ENCODE measurements at places on chromosomes 2 and 18.
A peak's percentile ranks its signal among the peaks of the same experiment; 100 is the strongest.

DNA sequence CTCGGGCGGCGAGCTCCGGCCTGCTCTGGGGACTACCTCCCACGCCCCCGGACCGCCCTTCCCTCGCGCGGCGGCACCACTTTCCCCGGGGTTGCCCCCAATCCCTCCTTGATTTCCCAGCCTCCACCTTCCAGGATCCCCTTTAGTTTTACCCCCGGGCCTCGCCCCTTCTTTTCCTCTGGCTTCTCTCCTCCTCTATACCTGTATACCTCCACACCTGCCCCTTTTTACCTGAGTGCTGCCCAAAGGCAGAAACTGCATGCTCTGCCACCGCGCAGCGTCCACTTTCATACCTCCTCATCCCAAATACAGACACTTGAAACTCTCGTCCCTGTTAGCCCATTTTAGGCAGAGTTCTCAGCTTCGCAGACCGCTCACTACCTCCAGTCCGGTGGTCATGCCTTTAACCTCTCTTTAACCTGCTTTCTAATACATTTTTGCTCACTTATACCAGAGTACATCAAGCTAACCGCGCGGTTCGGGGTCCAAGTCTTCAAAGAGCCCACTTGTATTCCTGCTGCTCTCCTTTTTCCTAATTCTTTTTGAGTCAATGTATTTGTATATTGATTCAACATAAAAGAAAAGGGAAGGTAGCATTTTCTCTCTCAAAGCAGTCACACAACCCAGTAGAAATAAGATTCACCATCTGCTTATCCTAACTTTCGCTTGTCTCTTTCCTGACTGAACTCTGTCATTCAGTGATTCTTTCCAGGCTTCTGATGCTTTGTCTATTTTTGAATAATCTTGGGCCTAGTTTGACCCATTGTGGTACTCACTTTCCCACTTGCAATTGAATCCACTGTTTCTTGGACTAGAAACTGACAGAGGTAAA is 901 bp downstream of the SPOPL start:
- DNase-seq, result peak; percentile 2

GRCh38 chr2:25215948-25216679 is 47.7 kb upstream of the POMC start:
- peak; percentile 77 for DNase-seq

DNA sequence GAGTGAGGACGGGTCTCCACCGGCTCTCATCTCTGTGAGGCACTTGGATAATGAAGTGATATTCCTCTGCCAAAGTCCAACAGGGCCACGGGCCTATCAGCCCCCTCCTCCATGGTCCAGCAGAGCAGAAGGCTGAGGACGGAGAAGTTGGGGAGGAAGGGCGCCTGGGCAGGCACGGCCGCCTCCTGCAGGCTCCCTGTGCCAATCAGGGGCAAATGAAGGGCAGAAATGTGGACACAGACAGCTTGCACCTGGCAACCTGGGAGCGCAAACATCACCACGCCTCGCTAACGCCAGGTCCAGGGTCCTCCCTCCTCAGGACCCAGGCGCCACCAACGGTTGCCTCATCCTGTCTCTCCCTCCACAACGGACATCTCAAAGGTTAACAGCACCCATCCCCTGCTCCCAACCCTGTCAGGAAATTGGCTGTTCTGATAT is 24.3 kb downstream of the SMAD7 start:
- DNase-seq, result no peak

DNA sequence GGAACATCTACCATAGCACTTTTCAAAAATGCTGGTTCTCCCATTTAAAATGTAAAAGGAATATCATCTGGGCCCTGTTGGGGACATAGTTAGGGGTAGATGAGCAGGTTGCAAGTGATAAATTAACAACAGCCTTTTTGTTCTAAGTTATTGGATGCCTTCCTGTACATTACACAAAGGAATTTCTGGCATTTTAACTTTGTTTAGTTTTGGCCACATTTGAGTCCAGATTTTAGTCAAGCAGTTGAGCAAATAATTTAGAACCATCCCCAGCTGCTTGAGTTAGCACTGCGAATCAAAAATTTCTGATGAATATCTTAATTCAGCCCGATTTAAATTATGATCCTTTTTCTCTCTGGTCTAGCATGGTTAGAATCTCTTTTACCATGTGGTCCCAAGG is 124.4 kb downstream of the TTC27 start:
- no peak for DNase-seq

GRCh38 chr2:109438773-109439389 is 174.9 kb downstream of the SEPTIN10 start:
- DNase-seq, result no peak

DNA sequence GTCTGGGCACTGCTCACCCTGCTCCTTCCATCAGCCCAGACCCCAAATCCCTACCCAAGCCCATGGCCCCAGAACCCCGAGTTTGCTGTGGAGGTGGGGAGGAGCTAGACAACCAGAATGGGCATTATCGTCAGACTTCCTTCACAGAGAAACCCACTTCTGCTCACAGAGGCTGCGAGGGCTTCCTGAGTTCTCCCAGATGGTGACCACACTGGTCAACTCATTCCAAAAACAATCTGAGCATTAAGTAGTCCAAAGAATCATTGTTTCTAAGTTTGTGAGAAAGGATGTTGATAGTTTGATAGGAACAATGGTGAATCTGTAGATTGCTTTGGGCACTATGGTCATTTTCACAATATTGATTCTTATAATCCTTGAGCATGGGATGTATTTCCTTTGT is 60.2 kb downstream of the LRRC30 start:
- DNase-seq, result no peak

- DNase-seq, result no peak
Observed at GRCh38 chr2:176149481-176149938, 1.8 kb upstream of the HOXD4 start.

- no peak for DNase-seq
Observed at GRCh38 chr2:111642586-111643327, 241.2 kb downstream of the ANAPC1 start.

- no peak for DNase-seq
Observed at GRCh38 chr2:168212167-168212566, 35.2 kb downstream of the STK39 start.

DNA sequence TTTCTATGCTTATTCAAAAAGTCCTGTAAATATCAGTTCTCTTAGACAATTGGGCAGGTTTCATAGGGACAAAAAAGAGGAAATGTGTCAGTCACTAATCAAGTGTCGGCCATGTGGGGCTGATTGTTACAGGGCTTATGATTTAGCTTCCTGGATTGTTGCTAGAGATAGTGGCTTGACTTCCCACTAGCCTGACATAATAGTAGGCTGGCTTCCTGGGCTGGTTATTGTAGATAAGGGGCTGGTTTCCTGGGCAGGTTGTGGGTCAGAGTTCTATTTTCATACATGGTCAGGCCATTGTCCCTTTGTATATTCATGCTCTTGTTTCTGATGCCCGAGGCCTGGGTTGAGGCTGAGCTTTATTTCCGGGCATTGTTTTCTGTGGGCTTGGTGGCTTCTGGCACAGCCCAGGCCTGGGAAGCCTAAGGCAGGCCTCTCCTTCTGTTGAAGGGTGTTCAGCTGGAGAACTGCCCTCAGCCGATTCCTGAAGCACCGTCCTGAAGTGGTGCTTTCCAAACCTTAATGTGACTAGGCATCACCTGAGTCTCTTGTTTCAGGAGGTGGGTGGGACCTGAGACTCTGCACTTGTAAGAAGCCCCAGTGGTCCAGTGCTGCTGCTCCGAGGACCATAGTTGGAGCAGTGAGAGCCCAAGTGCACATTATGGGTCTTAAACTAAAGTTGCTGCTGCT is 37.0 kb downstream of the CD8B2 start:
- no peak for DNase-seq

- DNase-seq, result no peak
Observed at GRCh38 chr2:215003001-215003400, 135.4 kb downstream of the ABCA12 start.

- no peak for DNase-seq
Observed at GRCh38 chr2:31322371-31322770, 88.4 kb downstream of the EHD3 start.

DNA sequence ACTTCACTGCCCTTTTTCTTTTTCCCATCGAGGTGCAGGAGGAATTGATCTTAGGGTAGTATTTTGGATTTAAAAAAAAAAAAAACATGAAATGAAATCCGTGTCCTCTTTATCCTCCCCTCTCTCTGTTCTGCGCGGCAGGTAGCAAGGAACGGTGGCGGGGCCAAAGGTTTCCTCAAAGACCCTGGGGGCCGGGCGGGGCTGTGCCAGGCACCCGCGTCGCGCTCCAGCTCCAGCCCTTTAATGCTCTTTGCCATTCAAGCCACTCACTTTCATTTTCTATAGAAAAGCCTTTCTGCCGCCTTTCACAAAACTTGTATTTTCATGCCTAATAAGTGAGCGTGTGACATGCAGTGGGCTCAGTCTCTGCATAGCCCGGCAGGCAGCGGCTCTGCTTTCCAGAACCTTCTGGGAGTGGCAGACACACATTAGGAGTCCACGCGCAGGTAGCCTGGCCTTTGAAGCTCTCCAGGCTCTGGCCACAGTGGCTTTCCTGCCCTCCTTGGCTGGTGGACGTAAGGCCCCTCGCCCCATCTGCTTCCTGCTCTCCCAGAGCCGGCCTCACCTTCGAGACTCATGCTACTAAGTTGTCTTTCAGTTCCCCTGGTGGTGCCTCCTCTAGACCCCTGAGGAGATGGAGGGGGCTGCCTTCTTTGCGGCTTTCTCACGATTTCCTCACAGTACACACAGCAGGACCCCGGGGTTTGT is 41.7 kb downstream of the AGAP1 start:
- DNase-seq, result no peak

DNA sequence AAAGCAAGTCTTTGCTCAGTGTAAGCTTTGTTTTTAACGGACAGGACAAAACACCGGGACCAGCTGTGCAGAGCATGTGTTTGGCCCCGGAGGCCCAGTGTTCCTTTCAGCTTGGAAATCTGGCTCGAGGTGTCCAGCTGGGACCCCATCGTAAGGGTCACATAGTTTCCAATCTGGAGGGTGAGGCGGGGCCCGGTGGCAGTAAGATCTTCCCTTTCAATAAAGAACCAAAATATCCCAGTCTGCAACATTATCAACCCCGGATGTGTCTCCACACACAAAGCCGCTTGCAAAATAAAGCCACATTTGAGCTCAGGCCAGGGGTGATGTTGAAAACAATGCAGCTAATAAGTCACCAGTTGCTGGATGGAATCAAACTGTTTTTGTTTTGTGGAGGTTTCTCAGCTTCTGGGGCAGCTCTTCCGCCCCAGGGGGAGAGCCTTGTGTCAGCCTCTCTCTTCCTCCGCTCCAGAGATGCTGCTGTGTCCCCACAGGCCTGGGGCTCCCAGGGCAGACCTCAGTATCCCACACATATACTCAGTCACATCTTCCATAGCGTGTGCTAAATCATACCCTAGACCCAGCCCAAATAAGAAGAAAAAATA is 138.6 kb upstream of the GLI2 start:
- no peak for DNase-seq

DNA sequence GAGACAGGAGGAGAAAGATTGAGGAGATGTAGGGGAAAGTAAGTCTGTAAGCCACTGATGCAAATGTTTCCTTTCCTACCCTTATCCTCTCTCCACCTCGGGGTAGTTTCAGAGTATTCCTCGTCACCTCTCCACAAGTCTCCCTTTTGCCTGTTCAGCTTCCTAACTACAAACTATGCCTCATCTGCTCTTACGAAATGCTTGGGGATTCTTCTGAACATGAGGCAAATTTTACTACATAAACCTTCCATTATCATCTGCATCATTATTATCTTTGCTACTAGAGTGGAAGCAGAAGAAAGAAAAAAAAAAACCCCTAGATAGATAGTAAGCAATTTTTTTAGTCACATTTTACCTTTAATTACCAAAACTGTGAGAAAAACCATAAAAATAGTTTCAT is 43.1 kb upstream of the CWC22 start:
- DNase-seq, result no peak

DNA sequence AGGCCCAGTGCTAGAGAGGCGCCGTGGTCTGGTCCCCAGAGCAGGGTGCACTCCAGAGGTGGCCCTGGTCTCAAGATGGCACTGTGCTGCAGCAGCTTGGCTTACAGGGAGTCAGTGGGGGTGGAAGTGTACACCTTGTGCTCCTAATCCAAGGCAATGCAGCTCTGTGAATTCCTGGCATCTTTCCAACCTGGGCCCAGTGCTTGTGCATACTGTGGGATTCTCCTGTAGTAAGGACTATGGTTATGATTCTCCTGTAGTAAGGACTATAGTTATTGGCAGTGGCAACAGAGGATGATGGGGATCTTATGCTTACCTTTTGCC is 616.7 kb upstream of the REG3G start:
- DNase-seq, result no peak

DNA sequence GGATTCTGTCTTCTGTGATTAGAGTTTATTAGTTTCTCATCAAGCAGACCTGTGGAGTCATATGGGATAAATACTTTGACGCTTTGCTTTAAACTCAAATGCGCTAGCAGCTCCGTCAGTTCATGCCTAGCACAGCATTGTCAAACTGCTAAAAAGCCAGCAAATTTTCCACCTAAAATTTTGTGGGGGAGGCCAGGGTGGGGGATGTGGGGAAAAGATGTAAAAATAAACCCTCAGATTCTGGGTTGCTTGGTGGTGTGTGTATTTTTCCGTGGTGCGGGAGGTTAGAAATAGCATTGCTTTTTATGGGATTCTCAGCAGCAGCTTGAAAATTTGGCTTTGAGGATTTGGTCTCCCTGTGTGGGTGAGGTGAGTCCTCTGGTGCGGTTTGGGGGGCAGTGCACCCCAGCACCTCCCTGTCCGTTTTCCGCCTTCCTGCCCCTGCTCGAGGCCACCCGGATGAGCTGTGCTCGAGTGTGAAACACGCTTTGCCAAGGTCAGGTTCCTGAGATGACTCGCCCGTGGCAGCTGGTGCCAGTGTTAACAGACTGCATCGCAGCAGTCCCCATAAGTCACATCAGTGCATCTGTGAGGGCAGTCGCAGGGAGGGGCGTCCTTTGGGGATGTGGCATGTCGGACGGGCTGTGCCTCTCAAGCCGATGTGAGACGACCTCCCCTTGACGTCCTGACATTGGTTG is 65.9 kb downstream of the LDLRAD4 start:
- DNase-seq, result peak; percentile 37

DNA sequence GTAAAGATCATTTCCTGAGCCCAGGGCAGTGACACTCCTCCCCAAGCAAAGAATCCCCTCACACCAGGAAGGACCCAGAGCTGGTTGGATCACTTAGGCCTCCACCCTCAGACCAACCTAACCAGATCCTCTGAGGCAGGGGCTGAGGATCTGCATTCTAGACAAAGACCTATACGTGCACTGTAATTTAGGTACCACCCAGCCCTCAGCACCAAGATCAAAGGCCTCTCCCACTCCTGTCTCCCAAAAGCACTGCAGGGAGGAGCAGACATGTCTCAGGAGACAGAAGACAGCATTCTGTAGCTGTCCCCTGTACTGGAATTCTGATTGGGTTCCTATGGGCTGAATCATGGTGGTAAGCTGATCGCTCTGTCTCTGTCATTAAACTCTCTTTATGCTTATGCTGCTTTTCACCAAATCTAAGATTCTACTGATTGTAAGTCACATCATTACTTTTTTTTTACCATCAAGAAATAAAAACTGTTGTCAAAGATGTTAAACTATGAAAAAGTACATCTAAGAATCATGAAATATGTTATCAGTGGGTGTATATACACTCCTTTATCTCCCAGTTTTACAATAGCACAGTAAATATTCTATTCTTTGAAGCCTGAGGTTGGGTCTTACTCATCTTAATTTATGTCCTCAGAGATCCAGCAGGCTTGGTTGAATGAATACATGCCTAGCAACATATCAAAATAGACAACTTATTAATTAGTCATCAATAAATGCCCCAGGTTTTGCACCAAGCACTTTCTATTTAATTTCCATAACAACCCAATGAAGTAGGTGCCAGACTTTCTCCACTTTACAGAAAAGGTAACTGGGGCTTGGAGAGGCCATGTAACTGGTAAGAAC is 28.3 kb downstream of the MCFD2 start:
- DNase-seq, result no peak

GRCh38 chr2:69514819-69515218 is 77.6 kb upstream of the NFU1 start:
- DNase-seq, result no peak

Measured in stimulated activated CD4-positive, alpha-beta T cell treated with anti-CD3 and anti-CD28 coated beads, Interleukin-4, amount 100 ng/mL, for 48 hours (primary cell).